Uterus (tissue), 4 donors: ENCODE measurements at places on chromosomes 7 and 10.

DNA sequence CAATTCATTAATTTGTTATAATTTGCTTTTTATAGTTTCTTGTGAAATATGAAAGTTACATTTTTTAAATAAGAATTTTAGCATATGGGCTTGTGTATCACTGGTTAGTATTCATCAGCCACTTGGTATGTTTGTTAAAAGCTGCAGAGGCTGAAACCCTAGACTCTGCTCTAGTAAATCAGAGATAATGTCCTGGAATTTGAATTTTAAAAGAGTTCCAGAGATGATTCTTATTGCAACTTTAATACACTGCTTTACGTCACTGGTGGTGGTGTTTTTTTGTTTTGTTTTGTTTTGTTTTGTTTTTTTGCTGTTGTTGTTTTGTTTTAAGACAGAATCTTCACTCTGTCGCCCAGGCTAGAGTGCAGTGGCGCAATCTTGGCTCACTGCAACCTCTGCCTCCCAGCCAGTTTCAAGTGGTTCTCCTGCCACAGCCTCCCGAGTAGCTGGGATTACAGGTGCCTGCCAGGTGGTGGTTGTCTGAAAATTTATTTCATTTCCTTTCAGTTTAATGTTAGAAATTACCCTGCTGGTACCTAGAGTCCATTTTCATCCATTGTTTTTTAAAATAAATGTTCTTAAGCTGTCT is 43.8 kb downstream of the PTPN12 start:
- DNase-seq: no peak

- DNase-seq: no peak
Measured at GRCh38 chr10:34759837-34760215, 55.3 kb downstream of the PARD3 start.

GRCh38 chr7:47488201-47488968 is 93.5 kb downstream of the TNS3 start:
- no peak for DNase-seq

GRCh38 chr10:58157076-58157766 is 110.5 kb downstream of the IPMK start:
- no peak for DNase-seq

- no peak for DNase-seq
Measured at GRCh38 chr10:73922864-73923133, 11.9 kb downstream of the PLAU start.
